ENCODE measurements at places on chromosomes 11 and 22.

- no peak for DNase-seq
These were observed 13.1 kb upstream of the RPL3 start for GRCh38 chr22:39332441-39333064.

- DNase-seq, result no peak
These were observed 6.9 kb upstream of the ACR start for GRCh38 chr22:50730941-50731661.

GRCh38 chr11:116072601-116073410 lies 568.6 kb upstream of the CADM1 start:
- DNase-seq, result no peak

DNA sequence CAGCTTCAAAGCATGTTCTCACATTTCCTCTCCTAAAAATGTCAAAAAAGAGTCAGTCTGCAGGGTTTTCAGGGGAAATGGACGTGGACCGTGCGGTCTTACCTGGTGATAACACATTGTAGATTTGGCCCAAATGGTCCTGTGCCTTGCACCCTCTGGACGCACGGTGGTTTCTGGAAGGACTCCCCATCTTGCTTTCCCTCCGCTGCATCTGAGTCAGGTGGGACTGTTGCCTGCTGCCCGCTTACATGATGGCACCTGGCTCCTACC lies 1290.1 kb downstream of the TBC1D22A start:
- DNase-seq, result no peak

GRCh38 chr11:115657586-115657985 lies 153.4 kb upstream of the CADM1 start:
- DNase-seq, result no peak

DNA sequence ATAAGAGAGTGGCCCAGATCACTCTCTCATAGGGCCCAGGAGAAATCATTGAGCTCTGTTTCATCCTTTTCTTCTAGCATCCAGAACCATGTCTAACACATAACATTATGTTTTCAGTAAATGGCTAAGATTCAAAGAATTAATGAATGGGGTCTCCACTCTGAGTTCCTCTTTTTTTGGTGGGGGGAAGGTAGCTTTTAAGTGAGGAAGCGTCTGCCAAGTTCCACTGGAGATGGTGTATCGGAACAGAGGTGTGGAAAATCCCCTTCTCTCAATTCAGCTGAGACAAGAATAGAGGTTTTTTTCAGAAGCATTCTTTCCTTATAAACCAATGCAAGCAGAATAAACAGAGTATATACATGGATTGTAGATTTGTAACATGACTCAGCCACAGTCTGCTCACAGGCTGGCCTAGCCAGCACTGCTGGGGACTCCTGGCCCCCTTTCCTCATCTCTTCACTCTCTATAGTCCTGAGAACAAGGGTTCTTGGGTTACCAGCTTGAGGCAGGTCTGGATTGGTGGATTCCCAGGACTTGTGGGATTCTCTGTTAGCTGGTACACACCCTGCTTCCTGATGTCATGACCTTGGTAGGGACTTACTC lies 97.2 kb downstream of the TRAF6 start:
- no peak for DNase-seq

DNA sequence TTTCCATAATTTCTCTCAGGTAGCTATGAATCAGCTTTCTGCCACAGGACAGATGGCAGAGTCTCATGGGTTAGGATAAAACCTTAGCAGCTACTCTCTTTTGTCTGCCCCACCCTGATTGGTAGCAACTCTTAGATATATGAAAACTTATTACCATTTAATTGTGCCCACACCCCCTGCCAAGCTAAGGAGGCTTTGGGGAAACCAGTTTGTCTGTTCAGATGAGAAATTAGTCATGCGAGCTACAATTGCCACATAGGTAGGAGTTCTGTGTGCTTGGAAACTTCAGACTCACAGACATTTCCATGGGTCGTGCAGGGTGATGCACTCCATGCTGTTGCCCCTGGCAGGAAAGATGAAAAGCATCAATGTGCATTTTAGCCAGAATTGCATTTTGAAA lies 39.9 kb downstream of the CD44 start:
- DNase-seq, result no peak

- DNase-seq, result no peak
These were observed 30.4 kb upstream of the LYVE1 start for GRCh38 chr11:10598816-10599215.

- DNase-seq, result no peak
These were observed 441 bp upstream of the RPS6KA4 start for GRCh38 chr11:64358536-64358906.

DNA sequence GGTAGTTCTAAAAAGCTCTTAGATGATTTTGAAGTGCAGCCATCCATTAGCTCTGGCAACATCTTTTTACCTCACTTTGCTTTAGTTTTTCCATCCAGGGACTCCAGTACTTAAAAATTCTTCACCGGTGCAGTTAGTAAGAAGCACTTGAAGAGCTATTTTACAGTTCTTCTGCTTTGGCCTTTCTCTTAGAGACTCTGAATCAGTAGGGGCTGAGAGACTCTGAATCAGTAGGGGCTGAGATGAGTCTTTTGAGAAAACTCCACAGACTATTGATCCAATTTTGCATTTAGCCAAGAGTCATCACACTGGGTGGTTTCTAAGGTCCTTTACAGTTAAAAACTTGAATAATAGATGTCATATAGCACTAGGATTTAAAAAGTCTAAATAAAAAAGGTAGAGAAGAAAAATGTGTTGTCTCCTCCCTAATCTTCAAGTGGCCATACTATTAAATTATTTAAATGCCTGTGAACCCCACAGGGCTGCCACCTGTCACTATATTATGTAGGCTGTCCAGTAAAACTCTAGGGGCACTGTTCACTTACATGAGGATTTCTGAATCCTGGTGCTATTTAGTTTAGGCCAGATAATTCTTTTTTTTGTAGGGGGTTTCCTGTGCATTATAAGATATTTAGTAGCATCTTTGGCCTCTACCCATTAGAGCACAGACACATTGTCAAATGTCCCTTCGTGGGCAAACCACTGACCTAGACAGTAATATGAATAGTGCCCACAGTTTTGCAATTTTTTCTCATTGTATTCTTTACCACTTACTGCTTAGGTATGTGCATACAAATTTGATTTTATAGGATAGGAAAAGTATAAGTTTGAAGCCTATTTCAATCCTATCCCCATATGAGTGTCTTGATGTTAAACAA lies 26.3 kb upstream of the HIKESHI start:
- DNase-seq, result no peak

DNA sequence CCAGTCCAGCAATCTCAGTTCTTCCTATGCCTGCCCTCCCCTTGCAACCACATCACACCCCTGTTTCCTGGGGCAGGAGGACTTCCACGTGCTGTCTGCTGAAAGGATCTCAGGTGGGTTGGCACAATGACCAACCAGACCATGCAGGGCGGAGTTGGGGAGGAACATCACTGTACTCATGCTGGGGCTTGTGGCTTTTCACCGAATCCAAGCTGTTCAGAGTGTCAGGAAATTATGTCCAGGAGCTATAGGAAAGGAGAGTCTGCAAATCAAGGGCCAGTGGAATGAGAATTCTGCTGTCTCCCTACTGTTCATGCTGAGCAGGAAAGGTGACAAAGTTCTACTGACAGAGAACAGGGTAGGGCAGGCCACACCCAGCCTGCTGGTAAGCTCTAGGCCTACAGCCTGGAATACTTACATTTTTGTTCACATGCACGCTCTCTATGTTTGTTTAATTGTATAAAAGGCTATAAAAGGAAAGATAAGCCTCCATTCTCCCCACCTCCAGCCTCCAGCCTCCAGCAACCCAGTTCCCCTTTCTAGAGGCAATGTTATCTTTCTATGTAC lies 1.7 kb upstream of the PLAAT2 start:
- no peak for DNase-seq

DNA sequence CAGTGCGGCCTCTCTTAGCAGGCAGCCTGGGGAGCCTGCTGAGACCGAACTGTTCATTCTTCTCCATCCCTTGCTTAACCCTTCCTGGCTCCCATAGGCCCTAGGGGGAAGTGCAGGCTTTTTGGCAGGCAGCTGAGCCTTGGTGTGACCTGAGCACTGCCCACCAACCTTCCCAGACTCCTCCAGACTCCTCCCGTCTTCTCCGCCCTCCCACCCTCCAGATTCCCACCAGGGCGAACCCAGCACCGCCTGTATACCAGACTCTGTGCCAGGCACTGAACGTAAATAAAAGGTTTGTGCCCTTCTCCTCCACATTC lies 7.9 kb downstream of the RELT start:
- DNase-seq, result no peak

DNA sequence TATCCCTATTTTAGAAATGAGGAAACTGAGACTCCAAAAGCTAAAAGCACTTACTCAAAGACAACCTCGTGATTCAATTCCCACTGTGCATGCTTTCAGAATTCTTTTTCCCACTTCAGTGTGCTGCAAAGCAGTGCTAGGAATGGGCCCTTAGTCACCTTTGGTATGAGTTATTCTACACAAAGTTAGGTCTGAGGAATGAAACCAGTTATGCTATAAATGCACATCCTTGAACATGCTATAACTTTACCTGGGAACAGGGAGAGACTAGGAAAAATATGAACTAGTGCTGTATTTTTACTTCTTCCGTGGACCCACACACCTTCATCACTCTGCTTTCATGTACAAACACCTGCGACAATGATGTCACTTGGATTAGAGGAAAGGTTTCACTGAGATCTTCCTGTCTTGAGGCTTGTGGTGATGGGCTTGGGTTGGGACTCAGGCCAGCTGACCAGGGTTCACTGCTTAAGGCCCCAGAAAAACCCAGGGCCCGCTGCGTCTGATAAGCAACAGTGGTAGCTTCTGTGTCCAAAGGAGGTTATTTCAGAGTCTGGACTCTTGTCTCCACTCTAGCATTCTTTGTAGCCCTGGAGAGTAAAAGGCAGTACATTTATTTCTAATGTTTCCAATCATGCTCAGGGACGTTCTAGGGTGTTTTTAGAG lies 81.6 kb downstream of the ZC3H12C start:
- DNase-seq, result no peak

DNA sequence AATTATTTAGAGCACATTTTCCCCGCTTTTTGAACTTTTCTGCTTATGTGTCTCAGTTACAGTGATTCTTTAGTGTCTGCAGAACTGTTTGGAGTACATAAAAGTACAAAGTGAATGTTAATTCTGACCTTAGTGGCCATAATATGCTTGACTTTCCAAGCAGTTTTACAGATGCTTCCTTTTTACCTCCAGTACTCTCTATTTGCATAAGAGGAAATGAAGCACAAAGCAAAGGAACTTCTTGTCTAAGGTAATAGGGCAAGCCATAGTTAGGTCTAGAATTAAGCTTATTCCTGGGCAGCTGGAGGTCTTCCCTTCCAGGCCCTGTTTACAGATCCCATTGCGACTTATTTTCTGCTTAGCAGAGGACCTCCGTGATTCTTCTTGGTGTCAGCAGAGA lies 3.6 kb downstream of the GTPBP1 start:
- DNase-seq, result no peak

- DNase-seq, result no peak
These were observed 34.0 kb downstream of the HIPK3 start for GRCh38 chr11:33291004-33291777.

DNA sequence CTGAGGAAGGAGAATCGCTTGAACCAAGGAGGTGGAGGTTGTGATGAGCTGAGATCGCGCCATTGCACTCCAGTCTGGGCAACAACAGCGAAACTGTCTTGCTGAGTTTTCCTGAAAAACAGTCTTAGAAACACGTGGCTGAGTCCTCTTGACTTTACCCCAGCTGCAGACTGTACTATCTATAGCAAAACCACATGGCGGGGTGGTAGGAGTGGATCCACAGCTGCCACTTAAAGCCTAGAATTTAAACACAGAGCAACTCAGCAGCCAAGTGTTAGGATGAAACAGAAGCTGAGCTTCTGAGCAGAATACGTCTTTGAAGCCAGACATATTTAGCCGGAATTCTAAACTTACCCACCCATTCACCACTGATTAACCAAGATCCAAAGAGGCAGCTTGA lies 14.1 kb downstream of the PATZ1 start:
- no peak for DNase-seq

- no peak for DNase-seq
These were observed 23.9 kb upstream of the OR9Q2 start for GRCh38 chr11:58164990-58165389.

DNA sequence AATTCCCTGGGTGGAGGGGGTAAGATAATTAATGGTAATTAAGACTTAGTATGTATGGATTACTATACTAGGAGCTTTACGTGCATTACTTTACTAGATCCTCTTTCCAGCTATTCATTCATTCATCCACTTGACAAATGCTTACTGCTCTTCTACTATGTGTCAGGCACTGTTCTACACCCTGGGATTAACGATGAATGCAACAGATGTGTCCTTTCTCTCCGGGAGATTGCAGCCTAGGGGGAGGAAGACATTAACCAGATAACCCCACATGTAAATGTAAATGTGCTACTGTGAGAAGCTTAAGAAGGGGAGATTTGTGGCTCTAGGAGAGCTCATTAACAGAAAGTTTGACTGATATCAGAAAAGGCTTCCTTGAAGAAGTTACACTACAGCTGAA lies 1.7 kb downstream of the ANKK1 start:
- DNase-seq, result no peak

DNA sequence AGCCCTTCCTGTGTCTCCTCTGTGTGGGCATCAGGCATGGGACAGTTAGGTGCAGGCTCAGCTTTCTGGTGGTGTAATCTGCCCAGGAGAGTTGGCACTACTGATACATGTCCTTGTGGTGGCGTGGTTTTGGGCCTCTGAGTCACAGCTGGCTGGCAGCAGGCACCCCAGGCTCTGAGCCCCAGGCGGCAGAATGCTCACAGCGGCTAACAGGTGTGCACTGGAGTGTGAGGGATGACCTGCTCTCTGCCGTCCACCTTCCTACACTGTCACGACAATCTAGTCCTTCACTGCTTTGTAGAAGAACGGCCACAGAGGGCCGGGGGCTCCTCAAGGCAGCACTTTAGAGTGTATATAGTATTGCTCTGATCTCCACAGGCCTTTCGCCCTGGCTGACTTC lies 100.3 kb upstream of the PITPNB start:
- DNase-seq, result no peak

- peak; percentile 32 for DNase-seq
These were observed 970 bp downstream of the CAT start for GRCh38 chr11:34439610-34440198.

DNA sequence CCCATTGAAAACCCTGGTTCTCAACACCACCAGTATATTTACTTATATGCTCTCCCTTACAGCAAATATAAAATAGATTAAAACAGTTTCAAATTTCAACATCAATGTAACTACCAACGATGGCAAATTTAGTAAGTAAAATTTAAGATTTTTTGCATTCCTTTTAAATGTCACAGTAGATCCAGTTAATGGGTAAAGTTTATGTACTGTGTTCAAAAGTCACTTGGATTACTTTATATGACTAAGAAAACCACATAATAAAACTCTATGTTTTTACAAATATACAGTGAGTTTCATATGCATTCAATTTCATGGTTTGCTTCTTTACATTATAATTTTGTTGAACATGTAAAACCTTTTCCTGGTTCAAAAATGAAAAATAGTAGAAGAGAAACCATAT lies 364.6 kb downstream of the AASDHPPT start:
- DNase-seq, result no peak

Data from NCI-H1417 (cell line).